Breast epithelium (tissue), 4 donors: ENCODE measurements at places on chromosomes 2 and 18.

DNA sequence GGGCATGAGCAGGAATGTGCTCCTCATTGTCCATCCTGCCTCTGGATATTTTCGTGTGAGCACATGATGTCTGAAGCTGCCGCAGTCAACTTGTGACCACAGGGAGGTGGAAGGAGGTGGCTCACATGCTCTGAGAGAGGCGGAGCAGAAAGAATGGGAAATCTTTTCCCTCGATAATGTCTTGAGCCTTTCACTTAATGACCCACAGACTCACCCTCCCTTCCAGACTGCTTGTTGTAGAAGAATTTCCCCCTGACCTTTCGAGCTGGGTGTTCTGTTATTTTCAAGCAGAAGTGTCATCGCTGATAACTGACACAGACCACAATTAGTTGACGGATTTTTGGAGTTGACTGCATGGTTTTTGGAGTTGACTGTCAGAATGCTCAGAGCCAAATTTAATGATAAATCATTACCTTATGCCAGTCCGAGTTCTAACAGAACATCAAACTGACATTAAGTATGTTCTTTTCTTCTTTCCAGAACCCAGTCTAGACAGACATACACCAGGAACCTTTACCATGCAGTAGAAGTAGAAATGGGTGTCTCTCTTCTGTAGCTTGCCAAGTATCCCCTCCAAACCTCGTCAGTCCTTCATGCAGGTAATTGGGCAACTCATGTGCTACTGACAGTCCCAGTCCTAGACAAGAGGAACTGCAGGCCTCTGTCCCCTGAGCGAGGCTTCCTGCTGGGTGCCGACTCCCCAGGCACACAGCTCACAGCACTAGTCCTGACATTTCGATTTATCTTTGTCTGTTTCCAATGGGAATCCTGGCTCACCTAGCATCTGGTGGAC is 29.4 kb upstream of the RTTN start:
- DNase-seq, result peak; percentile 29

GRCh38 chr2:159808032-159808425 is 10.0 kb upstream of the CD302 start:
- no peak for DNase-seq

DNA sequence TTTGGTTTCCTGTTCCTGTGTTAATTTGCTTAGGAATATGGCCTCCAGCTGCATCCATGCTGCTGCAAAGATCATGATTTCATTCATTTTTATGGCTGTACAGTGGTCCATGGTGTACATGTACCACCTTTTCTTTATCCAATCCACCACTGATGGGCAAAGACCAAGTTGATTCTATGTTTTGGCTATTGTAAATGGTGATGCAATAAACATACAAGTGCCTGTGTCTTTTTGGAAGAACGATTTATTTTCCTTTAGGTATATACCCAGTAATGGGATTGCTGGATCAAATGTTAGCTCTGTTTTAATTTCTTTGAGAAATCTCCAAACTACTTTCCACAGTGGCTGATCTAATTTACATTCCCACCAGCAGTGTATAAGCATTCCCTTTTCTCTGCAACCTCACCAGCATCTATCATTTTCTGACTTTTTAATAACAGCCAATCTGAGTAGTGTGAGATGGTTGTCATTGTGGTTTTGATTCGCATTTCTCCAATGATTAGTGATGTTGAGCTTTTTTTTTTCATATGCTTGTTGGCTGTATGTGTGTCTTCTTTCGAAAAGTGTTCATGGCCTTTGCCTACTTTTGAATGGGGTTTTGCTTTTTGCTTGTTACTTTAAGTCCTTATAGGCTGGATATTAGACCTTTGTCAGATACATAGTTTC is 19.4 kb downstream of the EXOC6B start:
- no peak for DNase-seq

DNA sequence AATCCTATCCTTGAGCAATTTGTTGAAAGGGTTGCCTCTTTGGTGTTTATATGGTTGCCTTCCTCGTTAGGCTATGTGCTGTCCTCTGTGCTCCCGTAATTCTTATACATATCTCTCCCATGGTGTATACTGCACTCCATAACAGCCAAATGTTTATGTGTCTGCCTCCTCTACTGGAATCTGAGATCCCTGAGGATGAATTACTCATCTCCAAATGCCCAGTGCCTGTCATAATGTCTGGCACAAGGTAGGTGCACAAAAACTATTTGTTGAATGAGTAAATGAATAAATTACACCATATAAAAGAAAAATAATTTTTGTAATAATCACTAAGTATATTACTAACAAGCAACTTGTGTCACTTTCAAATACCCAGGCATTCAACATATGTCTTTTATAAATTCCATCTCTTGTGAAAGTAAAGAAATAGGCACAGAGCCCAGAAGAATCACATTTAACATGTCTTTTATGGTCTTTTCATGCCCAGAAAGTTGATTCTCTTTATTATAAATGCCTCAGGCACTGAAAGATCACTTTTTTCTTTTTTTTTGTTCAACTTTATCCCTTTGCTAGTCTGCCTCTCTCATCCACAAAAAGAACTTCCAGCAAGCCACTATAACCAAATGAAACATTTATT is 164.9 kb downstream of the CCDC148 start:
- DNase-seq, result no peak

DNA sequence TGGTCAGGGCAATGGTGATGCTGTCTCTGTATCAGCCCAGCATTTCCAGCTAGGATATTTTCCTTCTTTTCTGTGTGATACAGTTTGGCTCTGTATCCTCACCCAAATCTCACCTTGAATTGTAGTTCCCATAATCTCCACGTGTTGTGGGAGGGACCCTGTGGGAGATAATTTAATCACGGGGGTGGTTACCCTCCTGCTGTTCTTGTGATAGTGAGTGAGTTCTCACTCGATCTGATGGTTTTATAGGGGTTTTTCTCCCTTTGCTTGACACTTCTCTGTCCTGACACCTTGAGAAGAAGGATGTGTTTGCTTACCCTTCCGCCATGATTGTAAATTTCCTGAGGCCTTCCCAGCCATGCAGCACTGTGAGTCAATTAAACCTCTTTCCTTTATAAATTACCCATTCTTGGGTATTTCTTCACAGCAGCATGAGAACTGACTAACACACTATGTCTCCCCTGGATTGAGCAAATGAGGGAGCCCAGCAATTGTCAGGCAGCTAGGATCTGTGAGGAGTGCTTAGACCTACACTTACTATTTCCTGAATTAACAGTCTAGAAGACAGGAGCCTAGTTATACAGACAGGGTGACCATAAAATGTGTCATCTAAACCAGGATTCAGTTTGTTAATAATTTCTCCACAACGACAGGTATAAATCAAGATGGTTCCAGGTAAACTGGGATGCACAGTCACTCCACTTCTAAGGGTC is 6.0 kb downstream of the SCN2A start:
- no peak for DNase-seq

DNA sequence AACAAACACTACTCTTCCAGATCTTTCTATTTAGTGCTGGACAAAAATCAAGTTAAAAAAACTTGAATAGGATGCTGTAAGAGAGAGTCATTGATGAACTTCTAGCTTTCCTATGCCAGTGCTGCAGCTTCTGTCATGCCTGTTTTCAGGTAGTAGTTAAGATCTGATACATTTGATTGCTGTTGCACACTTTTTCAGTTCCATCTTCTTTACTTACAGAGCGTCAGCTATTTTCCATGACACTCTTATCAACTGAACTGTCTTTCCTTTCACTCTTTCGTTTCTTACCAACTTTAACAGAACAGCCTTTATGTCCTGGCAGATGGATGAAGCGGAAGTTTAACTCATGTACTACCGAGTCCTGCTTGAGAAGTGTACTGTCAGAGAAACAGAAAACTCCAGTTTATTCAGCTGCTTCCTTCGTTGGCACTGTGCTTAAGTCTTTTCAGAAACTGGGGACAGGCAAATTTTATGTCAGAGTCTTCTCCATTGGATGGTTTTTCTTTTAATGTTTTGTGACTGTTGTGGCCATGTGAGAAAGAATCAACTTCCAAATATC is 145.9 kb upstream of the KLHL14 start:
- DNase-seq, result no peak

DNA sequence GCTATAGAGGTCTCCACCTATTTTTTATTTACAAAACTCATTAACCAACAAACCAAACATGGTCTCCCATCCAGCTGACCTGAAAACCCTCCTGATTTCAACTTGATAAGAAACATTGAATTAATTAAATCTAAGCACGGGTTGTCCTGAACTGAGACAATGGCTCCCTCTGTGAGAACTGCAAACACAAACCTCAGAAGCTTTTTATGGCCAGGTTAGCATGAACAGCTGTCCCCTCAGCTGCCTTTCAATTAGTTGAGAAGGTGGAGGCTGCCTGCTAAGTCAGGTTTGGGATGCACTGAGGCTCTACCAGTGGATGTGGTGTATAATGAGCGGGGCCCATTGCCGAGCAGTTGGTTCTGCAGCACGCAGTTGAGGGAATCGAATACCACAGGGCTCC is 258.5 kb upstream of the DDX18 start:
- DNase-seq, result no peak

DNA sequence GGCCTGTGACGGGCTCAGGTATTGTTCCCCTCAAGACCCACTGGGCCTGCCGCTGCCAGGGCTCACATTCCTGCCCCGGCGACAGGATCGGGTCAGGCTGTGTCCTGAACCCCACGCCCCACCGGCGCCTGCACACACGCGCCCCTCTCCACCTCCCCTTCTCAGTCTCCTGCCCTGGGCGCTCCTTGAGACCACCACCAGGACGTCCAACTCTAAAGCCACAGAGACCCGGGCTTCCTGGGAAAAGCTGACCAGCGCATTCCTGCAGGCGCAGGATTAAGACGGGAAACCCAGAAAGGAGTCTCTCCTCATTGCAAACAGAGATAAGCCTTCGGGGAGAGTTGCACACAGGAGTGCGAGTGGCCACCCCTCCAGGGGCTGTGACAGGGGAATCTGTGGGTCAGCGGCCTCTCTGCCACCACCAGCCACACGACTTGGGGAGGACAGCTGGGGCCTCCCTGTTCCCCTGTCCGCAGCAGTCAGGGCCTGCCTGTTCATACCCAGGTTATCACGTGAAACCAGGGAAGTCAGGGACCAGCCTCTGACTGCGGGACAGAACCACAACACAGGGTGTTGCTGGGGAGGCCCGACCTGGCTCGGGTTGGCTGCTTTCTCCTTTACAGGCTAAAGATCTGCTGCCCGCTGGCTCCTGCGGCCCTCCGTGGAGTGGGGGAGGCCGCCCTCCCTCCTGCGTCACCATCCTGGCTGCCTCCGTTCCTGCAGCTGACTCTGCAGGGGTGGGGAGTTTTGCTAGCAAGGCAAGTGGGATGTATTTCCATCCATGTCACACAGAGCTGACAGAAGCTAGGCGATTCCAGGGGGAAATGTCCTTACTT is 88.8 kb downstream of the ZCCHC2 start:
- DNase-seq, result no peak

DNA sequence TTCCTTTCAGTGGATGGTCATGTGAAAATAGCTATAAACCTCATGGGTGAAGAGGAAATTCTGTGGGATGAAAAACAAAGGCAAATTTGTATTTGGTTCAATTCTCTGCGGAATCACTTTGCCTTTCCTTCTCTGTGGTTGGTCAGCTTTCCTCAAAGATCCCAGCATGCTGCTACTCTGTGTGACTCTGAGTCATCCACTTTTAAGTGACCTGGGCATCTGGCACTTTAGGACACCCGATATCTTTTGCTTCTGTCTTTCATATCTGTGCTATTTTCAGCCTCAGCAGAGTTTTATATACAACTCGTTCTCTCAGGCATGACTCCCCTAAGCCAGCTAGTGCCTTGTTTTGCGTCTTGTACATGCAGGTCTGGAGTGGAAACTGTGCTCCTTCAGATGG is 217.0 kb upstream of the PIEZO2 start:
- no peak for DNase-seq

DNA sequence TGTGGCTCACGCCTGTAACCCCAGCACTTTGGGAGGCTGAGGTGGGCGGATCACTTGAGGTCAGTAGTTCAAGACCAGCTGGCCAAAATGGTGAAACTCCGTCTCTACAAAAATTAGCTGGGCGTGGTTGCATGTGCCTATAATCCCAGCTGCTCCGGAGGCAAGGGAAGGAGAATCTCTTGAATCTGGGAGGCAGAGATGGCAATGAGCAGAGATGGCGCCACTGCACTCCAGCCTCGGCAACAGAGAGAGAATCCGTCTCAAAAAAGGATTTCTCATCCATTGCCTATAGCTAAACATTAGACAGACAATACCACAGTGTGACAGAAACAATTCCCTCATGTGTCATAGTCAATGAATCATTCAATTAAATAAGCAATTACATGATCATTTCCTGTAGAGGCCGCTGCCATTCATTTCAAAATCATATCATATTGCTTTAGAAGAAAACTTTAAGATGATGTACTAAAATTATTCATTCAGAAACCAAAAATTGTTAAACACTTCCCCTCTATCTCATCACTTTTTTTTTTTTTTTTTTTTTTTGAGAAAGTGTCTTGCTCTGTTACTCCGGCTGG is 69.5 kb upstream of the TGIF1 start:
- DNase-seq, result no peak
